ENCODE measurements at places on chromosomes 7 and 10.
A peak's percentile ranks its signal among the peaks of the same experiment; 100 is the strongest.

DNA sequence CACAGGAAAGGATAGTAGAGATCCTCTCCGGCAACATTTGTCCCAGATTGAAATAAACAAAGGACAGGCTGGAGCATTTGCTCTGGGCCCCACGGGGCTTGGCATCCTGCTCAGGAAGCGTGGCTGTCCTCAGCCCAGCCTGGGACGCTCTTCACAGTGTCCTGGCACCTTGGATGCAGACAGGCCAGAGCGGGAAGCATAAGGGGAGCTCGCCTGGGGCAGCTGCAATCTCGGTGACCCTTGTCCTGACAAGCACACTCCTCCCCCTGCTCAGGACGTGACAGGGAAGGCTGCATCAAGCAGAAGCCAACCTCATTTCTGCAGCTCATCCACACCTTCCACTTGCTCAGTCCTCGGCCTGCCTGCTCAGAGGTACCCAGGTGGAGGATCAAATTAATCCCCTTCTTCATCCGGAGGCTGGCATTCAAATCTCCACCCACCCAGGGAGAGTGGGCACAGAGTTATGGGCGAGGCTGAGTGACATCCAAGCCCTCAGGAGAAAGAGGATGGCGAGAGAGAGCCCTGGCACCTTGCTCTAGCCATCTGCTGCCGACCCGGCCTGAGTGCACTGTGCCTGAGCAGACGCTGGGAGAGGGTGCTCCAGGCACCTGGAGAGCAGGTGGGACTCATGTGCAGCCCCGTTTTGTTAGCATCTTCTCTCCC, 47.6 kb downstream of the ABRAXAS2 start:
- no peak for DNase-seq

- DNase-seq = peak; percentile 95
These were observed at the start of gene LIPN for GRCh38 chr10:88759366-88760101. LIPN (plus strand) TSS chr10:88760020; CDS start chr10:88761406, 1,386 bp downstream.

DNA sequence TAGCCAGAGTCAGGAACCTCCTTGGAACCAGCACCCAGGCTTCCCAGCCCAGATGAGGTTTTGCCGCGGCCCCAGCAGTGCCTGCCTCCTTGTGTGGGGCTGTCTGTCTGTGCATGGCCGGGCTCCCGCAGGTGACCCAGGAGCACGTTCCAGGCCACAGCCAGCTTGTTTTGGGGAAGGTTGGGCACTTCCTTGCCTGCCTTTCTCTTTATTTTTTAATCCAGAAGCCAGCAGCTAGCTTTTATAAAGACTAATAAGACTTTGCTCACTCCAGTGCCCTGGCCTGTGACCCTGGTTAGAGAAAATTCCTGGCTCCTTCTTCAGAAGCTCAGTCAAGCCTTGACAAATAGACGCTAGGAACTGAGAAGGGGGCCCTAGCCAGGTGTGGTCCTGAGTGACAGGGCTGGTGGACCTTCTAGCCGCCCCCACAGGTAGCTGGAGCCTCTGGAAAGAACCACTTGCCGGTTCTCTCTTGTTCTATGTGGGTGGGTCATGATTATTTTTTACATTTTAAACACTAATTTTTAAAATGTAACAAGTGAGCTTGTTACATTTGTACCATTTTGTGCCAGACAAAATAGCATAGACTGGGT, 837 bp downstream of the SLC29A3 start:
- no peak for DNase-seq

DNA sequence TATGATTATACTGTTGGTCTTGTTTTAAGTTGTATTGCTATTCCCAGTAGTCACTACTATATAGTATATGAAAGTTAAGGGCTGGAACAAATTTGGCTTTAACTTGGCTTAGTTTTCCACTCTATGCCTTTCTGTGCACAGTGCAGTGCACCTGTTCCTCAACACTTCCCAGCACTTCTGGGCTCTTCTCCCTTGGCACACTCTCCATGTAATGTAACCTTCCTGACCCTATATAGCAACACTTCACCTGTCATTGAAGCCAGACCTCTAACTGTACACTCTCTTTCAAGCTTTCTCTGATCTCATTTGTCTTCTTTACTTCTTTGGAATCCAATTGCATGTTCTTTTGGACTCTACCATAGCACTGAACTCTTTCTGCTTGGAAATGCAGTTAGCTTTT, 83.9 kb upstream of the SMIM30 start:
- DNase-seq = no peak

- no peak for DNase-seq
These were observed 103.5 kb downstream of the LSMEM1 start for GRCh38 chr7:112584290-112584689.

DNA sequence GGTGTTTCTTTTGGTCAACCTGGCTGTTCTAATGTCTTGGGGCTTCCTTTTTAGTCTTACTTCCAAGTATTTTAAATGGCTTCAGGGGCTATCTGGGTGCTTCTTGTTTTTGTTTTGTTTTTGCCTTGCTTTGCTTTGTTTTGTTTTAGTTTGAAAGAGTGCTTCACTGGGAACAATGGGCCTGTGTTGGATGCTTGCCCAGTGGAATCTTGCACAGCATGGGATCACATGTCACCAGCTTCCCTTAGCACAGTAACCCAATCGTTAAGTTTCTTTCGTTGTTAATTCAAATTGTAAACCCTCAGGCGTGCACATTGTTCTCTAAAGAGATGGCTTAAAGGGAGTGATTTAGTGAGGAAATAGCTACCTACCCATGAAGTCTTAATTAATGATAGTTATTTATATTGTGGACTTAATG, 8.9 kb downstream of the COL17A1 start:
- no peak for DNase-seq

- DNase-seq = no peak
These were observed 99.5 kb upstream of the IKZF1 start for GRCh38 chr7:50205011-50205410.

- DNase-seq = peak; percentile 20
These were observed 1.2 kb downstream of the DLG5 start for GRCh38 chr10:77925410-77925794.

Data from suppressor macrophage treated with lipopolysaccharide for 4 hours (primary cell).